ENCODE measurements at places on chromosomes 5 and 9.

- no peak for DNase-seq
Observed at GRCh38 chr9:95887926-95888497, 12.5 kb downstream of the ERCC6L2 start.

DNA sequence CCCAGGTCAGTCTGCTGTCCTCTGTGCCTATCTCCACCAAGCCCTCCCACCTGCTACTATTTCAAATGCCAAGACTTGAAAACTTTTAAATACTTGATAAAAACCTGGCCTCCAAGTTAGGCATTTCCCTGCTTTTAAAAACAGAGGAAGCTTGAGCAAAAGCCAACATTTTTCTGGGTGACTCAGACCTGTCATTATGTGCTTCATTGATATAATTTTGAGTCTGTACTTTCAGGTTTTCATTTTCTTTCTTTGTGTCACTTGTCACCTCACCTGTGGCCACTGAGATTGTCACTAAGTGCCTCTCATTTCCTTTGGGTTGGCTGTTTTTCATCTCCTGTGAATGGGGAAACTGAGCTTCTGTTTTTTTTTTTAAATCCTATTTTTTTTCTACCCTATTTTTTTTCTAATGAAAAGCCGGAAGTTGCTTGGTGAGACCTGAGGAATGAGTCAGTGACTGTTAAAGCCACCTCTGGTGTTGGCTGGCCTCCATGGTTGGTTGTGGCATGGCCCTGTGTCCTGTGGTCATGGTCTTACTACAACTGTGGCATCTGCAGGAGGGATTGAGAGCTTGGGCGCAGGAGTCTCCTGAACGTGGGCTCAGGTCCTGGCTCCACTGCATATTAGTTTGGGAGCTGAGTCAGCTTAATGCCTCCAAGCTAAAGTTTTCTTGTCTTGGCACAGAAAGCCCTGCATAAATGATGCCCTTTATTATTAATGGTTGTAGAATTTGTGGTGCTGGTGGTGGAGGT, 56.7 kb downstream of the ARHGAP26 start:
- no peak for DNase-seq

DNA sequence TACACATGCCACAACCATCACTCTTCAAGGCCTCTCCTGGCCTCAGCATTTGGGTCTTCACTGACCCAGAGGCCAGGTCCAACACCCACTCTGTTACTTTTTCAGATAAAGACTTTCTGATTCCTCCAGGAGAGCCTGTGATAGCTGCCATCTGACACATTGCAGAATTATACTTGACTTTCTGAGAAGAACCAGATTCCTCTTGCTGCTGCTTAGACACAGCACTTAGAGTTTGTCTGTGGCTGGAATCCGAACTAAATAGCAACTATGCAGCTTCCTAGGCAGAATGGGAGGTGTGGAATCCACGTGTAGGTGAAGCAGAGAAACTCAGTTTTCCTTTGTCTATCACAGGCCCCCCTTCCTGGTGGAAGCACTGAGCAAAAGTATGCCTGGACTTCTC, 344.7 kb upstream of the SLC30A5 start:
- DNase-seq, result no peak

- DNase-seq, result no peak
Observed at GRCh38 chr9:99490729-99491128, 268.6 kb downstream of the SEC61B start.

- no peak for DNase-seq
Observed at GRCh38 chr5:79962575-79963222, 28.4 kb downstream of the MTX3 start.

DNA sequence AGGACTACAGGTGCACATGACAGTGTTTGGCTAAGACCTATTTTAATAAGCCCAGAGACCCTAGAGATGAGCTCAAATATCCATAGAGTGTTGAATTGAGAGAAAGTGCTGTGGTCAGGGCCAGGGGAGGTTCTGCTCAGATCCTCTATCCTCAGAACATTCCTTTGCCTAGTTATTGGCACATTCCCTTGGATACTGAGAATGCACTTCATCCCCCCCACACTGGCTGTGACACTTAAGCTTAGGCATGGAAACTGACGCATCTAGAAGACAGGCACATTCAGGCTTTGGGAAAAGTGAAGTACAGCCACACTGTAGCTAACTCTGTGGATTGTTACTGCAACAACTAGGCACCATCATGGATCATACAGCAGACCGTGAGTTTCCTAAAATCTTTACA, 27.1 kb upstream of the RASGRF2 start:
- DNase-seq, result no peak

DNA sequence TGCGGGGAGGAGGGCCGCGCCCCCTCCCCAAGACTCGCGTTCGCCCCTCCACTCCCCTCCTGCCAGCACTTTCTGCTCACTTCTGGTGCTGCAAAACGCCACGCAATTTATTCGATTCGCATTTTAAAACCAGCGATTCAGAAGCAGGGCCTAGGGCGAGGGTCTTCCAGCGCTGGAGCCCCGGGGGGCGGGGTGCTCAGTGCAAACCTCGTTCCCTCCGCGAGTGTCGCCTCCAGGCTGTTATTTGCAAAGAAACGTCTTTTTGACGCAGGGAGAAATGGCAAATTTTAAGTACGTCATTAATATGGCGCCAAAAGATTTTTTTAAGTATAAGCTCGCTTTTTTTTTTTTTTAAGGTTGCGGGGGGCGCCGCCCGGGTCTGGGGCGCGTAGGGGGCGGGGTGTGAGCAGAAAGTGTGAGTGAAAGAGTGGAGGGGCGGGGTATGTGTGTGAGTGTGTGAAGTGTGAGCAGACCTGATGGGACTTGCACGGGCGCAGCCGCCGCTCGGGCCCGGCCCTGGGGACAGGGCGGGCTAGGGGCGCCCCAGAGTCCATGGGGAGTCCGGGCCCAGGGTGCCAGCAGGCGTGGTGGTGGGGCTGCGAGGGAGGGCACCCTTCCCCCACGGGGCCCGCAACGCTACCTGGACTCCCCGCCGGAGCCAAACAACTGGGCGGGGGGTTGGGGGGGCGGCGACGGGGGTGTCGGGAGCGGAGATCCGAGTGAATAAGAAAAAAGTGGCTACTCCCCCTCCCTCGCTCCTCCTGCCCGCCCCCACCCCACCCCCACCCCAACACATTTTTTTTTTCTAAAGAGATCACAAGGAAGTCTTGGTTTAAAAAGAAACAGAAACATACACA, at the start of gene JADE2:
TSS of gene JADE2 (plus strand) at position 845 of the 857 bp plus-strand sequence. CDS start 10,188 bp downstream, outside the sequence.
- peak; percentile 61 for DNase-seq

DNA sequence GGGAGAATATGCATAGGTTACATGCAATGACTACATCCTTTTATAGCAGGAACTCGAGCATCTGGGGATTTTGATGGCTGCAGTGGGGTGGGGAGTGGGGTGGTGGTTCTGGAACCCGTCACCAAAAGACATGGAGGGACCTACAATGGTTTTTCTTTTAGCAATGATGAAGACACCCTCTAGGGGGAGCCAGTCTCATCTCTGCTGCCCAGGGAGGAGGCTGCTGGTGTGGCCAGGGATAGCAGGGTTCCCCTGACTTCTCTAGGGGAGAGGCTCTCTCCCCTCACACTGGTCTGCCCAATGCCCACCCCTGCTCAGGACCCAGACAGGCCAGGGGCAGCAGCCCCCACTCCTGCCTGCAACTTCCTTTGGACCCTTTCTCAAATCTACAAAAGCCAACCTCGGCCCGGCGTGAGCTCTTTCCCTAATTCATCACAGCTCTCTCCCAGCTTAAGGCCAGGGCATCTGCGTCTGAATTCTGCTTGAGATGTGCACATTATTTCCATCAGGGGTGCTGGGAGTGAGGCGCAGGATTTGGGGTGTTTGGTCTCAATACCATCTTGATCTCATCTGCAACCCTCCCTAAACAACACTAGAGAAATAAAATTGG, 73.6 kb upstream of the RETREG1 start:
- no peak for DNase-seq

DNA sequence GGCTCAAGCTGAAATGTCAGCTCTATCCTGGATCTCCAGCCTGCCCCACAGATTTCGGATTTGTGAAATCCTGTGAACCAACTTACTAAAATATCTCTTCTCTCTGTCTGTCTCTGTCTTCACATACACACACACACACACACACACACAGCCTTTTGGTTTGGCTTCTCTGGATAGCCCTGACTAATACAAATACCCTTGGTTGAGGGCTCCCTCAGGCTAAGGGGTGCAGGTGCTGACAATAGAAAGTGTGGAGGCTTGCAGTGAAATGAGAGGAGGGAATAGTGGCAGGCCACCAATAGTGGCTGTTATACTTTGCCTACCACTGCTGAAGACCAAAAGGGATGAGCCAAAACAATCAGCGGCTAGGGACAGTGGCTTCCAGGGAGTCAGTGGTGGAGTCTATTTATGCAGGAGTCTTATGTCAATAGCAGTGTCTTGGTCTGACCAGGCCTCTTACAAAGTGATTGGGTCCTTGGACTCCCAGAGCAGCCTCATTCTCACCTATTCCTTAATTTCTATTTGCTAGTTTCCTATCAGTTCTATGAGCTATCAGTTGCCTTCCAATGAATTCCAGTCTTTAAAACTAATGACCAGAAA, 93.2 kb upstream of the GAS1 start:
- no peak for DNase-seq

DNA sequence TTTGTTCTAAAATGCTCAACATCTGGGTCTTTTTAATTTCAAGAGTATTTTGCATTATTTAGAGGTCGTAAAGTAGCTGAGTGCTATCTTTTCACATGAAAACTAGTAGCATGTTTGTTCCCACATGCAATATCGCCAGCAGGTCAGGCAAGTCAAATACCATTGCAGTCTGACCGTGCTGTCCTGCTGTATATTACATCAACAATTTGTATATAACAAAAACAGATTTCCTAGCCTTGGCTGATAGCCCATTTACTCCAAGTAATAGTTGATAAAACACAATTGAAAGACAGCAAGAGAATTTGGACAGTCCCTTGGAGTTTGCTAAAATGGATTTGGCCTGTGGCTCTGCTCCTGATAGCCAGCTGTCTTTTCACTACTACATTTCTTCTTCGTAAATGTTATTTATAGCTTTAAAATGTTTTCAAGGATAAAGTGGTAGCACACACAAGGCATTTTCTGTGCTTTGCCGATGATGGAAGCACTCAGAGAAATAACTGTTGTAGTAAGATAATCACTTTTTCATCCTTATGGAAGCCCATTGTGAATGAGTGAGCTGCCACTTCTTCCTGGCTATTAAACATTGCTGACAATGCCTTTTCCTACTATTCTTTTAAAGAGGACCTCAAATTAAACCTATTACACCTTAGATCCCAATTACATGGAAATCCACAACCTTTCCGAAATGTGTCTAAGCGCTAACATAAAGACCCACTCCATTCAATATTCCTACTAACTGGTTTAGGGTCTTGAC, 992.1 kb downstream of the MAT2B start:
- no peak for DNase-seq

- no peak for DNase-seq
Observed at GRCh38 chr5:79612667-79613198, 492 bp downstream of the TENT2 start.

- no peak for DNase-seq
Observed at GRCh38 chr5:35430381-35431162, 187.1 kb upstream of the SPEF2 start.

DNA sequence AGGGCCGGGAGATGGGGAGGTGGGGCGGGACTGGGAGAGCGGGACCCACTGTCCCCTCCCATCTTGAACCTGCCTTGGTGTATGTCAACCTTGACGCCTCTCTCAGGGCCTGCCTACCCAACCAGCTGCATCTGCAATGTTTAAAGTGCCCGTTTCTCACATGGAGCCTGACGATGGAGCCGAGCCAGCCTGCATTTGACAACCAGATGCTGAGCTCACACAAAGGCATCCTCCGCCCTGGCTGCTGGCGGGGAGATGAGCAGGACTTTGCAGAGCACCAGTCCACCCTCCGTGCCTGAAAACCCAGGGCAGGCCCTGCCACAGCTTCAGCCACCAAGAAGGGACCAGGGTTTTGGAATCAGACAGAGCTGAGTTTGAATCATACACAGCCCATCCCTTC, 141.1 kb upstream of the SMIM23 start:
- no peak for DNase-seq

DNA sequence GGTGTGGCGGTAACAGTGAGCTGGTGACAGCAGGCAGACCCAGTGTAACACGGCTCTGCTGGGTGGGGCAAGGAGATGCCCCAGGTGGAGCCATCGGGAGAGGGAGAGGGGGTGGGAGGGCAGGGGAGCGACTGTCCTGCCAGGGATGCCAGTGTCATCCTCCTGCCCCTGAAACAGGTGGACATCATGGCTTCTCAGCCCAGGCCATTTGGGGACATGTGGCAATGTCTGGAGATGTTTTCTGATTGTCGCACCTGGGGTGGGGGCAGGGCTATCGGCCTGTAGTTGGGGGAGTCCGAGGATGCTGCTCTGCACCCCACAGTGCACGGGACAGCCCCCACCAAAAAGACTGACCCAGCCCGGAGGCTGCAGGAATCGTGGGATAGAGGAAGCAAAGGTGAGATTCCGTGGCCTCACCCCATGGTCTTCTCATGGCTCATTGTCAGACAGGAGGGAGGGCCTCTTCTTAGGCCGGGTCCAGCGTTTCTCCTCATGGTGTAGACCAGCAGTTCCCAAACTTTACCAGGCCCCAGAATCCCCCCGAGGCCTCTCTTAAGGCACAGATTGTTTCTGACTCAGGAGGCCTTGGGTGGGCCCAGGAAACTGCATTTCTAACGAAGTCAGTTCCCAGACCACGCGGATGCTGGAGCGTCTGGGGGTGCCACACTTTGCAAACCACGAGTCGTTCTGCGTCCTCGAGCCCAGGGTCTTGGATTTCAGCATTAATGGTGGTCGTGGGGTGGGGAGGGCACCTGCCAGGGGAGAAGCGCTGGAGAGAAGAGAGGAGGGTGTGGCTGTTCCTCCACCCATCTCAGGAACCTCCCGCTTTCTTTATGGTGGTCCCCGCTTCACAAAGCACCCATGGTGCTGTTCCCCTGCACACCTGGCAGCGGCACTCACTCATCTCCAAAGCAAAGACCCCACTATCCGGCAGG, 11.0 kb downstream of the COL5A1 start:
- no peak for DNase-seq

GRCh38 chr9:71725590-71726338, 42.5 kb downstream of the CEMIP2 start:
- no peak for DNase-seq

DNA sequence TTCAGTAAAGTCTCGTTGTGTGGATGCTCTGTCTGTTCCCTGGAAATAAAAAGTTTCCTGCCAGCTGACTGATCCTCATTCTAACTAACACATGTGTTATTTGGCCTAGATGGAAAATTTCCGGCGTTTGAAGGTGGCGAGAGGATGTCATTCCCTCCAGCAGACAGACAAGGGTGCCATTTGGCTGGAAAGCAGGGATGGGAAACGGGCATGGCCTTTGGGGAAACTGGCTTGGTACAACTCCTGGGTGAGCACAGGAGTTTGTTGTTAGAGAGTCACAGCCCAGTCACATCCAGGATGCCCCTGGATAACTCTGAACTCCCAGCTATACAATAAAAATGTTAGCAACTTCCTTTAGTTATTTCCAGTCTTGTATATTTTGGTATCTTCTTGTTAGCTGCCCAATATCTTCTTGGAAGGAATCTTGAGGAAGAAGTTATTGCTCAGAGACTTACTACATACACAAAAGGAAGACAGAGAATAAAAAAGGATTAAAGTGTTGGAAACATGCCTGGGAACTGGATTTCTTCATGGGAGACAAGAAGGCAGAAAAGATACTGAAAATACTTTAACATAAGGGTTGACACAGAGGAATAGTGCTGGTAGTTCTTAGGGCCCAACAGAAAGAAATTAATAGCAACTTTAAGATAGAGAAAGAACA, 41.9 kb downstream of the TEK start:
- no peak for DNase-seq
